ENCODE measurements at places on chromosomes 3 and 15.

- peak; percentile 52 for DNase-seq
These were observed 137.7 kb upstream of the NECTIN3 start for GRCh38 chr3:110933821-110934426.

DNA sequence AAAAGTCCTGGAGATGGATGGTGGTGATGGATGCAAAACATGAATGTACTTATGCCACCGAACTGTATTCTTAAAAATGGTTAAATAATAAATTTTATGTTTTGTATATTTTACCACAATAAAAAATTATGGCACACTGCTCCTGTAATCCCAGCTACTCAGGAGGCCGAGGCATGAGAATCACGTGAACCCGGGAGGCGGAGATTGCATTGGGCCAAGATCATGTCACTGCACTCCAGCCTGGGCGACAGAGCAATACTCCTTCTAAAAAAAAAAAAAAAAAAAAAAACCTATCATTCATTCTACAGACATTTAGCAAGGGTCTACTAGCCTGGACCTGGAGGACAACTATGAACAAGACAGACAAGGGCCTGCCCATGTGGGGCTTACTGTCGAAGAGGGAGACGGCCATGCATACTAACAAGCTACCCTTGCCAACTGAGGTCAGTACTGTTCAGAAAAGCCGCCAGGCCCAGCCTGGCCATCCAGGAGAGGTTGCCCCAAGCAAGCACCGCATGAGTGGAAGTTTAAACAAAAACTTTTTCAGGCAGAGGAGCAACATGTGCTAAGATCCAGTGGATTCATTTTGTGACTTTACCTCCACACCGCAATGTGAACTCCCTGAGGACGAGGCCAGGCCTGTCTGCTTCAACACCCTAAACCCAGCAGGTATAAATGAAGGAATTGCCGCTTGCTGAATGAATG is 2.8 kb upstream of the NEK4 start:
- no peak for DNase-seq

DNA sequence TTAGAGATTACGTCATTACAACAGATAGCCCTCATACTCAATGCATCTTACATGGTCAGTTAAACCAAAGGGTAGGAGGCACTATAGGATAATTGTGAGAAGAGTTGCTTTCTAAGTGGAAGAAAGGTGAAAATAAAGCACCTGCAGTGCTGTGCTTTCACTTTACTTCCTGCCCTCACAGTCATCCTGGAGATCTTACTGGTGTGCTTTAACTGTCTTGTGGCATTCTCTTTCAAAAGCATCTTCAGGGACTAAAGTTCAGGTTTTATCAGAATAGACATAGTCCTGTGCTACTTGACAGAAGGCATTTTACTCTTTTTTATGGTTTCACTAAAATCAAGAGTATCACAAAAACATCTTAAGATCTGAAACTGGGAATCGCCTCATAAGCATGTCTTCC is 286.6 kb downstream of the ZBTB20 start:
- no peak for DNase-seq

DNA sequence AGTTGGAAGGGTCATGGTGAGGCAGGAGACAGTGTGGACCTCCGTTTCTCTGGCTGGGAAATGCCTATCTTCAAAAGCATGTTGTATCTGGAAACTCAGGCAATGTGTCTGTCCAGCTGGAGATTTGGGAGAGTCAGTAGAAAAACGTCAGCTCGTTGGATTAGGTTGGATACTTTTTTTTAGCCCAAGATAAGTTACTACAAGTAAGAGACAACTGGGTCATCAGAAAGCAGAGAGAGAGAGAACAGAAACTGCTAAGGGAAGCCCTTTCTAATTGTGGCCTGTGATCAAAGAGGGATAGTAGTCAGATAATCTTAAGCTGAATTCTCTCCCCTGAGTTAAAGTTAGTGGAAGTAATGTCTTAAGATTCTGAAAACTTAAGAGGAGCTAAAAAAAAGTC is 78.9 kb upstream of the ZNF280D start:
- DNase-seq, result no peak

DNA sequence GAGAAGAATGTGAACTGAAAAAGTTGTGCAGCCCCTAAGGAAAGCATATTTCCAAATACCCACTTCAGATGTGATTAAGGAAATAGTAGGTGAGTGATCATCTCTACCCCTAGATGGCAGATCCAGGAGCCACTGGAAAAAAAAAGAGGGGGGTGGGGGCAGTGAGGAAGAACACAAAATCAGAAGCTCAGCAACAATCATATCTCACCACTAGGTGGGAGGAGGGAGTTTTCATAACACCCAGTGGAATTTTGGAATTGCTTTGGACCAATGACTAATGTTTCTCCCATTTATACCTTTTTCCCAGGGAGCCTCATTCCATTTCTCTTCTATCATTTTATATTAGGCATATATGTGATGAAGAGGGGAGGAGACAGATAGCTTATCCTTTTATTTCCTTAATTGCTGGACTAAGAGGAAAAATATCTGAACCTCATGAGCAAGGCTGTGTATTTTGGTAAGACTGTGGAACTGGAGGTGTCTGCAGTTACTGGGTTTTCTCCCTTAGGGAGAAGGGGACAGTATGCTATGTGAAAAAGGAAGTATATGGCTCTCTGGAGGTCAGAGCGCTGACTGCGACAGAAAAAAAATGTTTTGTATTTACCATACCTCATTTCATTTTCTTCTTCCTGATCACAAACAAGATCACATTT is 363.4 kb downstream of the GAP43 start:
- DNase-seq, result peak; percentile 24

- peak; percentile 48 for DNase-seq
These were observed 362.8 kb downstream of the CHST2 start for GRCh38 chr3:143482106-143483088.

- DNase-seq, result no peak
These were observed 8.2 kb downstream of the CHST14 start for GRCh38 chr15:40479024-40479423.

- no peak for DNase-seq
These were observed 1025.4 kb downstream of the SQOR start for GRCh38 chr15:46660096-46660842.

DNA sequence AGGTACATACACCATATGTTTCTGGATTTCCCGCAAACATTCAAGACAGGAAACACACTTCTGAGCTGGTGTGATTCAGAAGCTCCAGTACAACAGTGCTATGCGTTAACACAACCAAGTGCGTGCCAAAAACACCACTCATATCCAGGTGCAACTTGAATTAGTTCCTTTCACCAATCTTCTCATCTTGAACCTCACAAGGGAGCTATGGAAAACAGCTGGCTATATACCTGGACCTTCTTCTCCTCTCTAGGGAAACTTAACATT is 31.3 kb downstream of the SUSD5 start:
- DNase-seq, result no peak

GRCh38 chr15:42056934-42057798 is 36.3 kb upstream of the PLA2G4E start:
- DNase-seq, result peak; percentile 66

- DNase-seq, result peak; percentile 77
These were observed at the start of gene FRMD4B for GRCh38 chr3:69385723-69386555. TSS of gene FRMD4B (minus strand) at chr3:69386088. CDS start at chr3:69385989, 99 bp downstream.

- no peak for DNase-seq
These were observed 126.8 kb downstream of the IL20RB start for GRCh38 chr3:137084586-137084985.

DNA sequence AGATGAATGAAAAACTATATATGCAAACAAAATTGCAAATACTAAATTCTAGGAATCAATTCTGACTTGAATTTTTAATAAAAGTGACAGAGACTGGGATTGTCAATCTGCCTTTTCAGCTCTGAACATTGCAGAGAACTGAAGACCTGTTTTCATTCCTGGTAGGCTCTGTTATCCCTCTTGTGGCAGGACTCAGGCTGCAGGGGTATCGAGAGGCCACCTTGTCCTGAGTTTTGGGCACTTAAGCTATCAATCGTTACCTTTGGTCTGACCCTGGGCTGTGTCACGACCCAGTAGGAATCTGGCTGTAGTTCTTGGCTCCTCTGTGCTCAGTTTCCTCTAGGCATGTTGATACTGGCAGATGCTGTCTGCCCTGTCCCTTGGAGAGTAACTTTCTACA is 238.0 kb downstream of the CACNA2D3 start:
- no peak for DNase-seq

GRCh38 chr3:122100591-122101463 is 45.7 kb downstream of the CD86 start:
- DNase-seq, result no peak

- no peak for DNase-seq
These were observed 66.5 kb downstream of the IGSF11 start for GRCh38 chr3:118968111-118968510.

DNA sequence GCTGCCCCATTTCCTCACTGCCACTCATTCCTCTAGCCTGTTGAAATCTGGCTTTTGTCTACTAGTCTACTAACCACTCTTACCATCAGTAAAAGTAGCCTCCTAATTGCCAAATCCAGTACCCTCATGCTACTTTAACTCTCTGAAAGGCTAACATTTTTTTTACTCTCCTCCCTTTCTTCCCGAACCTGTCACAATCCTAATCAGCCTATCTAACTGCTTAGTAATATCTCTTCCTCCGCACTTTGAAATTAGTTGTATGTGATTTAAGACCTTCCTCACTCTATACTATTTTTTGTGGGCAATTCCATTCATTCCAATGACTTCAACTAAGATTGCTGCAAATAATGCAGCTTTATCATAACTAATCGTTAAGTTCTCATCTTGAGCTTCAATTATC is 3.7 kb downstream of the SENP7 start:
- peak; percentile 19 for DNase-seq

- no peak for DNase-seq
These were observed 508.6 kb upstream of the SUCLG2 start for GRCh38 chr3:68163062-68163461.

GRCh38 chr3:45508483-45509037 is 86.0 kb upstream of the LIMD1 start:
- DNase-seq, result no peak

DNA sequence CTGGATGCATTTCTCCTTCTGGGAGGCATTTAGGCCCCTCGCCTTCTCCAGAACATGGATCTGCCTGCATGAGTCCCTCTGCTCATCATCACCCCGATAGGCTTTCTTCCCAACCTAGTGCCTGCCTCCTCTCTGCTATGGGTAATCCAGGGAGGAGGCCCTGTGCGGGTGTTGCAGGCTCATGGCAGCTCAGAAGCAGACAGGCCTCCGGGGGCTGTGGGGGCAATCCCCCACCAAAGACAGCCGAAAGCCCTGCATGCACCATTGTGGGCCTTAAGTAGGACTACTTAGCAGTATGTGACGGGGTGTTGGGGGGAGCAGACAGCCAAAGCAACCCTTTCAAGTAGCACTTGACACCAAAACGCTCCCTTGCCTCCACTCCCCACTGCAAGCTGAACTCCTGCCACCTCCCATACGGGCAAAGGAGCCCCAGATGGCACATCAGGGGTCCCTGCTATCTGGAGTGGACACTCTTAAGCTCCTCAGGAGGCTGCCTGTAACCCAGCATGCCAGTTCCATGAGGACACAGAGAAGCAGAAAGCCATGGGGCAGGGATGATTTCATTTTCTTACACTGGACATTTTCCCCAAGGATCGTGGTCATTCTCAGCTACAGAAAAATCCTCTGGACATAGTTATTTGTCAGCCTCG is 98.8 kb upstream of the HACD2 start:
- DNase-seq, result no peak

- DNase-seq, result no peak
These were observed 808.7 kb downstream of the GRM7 start for GRCh38 chr3:7669641-7670040.

GRCh38 chr3:180580934-180581333 is 21.0 kb upstream of the TTC14 start:
- DNase-seq, result no peak

DNA sequence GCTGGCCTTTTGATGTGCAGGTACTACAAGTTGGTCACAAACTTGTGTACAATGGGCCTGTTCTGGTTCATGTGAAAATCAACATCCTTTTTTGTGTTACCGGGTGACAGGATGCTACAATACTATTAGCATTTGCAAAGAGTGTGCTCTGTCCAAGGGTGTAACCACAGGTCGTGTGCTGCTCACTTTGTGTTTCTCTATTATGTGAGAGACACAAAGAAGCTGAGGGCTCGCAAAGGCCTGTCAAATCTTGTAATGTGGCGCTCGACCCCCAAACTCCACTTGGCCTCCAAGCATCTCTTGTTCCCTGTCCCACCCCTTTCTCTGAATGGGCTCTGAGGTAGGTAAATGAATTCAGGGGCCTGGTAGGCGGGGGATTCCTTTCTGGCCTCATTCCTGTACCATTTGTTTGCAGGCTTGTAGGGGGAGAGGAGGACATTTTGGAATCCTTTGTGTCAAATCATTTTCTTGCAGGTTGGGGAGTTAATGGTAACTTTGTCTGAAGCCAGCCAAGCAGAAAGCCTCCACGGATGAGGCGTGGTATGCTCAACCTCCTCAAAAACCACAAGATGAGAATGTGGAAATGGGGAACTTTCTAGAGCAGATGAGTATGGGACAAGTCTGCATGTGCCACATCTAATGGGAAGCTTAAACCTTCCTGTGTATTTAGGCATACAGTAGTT is 109.1 kb downstream of the OPA1 start:
- peak; percentile 5 for DNase-seq

- DNase-seq, result peak; percentile 12
These were observed 26.6 kb downstream of the MIX23 start for GRCh38 chr3:122356402-122356801.

DNA sequence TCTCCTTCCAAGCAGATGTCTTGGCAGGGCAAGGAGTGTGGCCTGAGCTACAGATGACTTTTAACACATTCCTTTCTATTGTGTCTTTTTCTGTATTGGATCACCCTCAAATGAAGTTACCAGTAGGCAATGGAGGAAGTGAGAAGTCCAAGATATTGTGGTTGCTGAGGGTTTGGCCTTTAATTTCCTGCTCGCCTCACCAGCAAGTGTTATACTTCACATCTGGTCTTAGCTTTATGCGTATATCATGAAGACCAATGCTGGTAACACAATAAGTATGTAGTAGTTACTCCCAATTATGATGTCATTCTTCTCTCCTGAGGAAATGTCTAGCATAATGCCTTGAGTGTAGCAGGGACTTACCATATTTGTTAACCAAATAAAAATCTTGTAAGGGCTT is 179.9 kb downstream of the ZIC1 start:
- no peak for DNase-seq
